Activated CD4-positive, alpha-beta T cell treated with anti-CD3 and anti-CD28 coated beads, Interleukin-2, amount 50 U/mL, for 16 hours (primary cell): ENCODE measurements at places on chromosomes 11 and 22.
A peak's percentile ranks its signal among the peaks of the same experiment; 100 is the strongest.

DNA sequence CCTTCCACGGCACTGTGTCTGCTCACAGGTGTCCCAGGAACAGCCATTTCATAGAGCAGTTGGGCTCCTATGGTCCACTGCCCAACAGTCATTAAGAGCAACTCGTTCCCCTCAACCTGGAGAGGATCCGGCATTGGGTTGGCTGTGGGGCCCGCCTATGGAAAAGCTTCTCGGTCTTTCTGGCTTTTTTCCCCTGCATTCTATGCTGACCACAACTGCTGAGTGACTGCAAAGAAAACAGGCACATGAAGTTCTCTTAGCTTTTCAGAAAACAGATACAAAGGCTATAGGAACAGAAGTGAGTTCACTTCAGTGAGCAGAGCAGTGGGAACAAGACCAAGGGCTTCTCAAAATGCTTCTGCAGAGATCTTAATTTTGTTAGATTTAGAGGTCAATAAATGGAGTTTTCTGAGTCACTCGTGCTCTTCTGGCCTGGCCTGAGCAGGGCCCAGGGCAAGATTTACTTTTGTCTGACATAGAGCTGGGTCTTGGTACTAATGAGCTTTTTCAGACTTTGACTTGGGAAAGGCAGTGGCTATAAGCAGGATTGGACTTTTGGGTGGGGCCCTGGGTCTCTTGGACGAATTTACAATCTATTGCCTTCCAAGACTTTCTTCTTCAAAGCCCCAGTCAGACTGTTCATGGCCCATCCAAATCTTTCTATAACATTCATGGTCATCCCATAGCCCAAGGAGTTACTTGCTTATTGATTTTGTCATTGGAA, 13.6 kb upstream of the APOL5 start:
- DNase-seq = no peak

DNA sequence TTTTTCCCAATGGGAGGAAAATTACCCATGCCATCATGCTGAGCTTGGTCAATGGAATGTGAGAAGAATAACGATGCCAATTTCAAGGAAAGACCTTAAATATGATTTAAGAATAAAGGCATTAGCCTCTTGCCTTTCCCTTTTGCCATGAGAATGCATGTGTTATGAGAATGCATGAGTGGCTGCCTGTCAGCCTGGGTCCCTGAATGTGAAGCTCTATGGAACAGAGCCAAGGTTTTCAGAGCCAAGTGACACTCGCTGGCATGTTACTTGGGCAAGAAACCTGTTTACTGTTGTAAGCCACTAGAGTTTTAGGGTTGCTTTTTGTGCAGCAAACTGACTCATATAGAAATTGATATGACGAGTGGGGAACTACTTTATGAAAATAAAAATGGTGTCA, 75.7 kb downstream of the JRKL start:
- no peak for DNase-seq

GRCh38 chr11:17496406-17496805, 19.8 kb upstream of the ABCC8 start:
- DNase-seq = no peak

DNA sequence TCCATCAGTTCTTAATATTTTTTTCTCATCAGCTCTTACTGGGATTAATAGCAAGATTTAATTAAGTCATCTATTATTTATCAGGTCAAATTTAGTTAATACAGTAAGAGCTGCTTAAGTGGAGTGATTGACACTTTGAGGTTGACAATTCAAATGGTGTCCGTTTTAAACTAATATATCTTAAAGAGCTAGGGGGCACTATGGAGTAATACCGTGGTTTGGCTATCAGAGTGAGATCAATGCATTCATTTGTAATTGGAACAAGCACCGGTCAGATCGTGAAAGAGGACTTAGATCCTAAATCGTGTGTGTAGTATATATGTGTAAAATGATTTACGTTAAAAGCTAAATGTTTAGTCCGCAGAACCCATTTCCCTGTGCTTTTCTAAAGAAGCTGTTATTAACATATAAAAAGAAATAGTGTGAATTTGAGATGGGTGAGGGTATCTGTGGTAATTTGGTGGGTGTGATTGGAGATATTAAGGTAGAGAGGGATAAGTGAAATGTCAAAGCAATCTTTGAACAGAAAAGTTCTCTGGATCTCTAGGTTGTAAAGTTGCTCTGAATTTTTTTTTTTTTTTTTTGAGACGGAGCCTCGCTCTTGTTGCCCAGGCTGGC, 2.3 kb downstream of the SIK2 start:
- peak; percentile 68 for DNase-seq

DNA sequence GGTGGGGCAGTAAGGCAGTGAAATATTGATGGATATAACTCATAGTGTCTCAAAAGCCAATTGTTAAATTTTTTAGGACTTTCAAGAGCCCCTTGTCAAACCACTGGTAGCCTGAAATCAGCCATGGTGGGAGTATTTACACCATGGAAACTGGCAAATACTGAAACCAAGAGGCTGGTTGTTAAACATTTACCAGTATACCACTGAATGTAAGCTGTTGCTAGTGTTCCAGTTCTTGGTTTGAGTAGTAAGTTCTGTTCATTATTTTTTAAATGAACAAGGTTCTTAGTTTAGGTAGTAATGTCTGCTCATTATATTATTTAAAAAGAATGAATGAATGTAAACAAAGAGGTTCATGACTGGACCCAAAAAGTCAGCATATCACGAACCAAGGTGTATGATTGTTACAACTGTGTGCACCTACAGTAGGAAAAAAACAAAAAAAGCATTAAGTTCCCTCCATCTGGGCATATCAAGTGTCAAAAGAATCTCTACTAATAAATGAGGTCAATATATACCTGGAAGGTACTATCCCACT, 4.5 kb upstream of the EIF3F start:
- DNase-seq = no peak

- DNase-seq = no peak
Observed at GRCh38 chr11:119686177-119686882, 42.7 kb downstream of the NECTIN1 start.
